NCI-H2107 (cell line): ENCODE measurements at places on chromosomes 7 and 10.

DNA sequence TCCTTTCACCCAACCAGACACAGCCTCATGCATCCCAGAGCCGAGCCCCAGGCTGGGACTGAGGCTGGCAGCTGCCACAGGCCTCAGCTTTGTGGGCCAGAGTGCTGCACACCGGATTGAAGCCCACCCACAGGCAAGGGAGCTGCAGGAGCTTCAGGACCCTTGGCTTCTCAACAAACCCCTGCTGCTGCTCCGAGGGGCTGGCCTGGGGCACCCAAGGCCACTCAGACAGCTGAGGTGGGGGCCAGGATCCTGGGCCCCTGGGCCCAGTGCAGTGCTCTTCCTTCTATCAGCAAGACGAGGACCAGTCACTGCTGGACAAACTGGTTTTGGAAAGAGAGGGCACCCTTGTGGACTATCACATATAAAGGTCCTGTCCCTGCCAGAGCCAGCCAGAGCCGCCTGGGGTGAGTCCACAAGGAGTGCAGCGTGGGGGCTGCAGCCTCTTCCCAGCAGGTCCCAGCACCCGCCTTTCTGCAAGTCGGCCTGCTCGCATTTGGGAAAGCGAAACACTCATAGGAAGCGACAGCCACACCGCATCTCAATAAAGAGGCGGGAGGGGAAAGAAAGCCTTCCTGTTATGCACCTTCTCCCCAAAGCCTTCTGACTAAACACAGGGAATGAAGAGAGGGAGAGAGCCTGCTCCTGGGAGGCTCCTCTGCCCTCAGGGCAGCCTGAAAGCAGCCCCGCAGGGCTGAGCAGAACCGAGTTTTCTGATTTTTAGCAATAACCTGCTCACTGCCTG, 9.5 kb upstream of the TCERG1L start:
- DNase-seq = no peak

DNA sequence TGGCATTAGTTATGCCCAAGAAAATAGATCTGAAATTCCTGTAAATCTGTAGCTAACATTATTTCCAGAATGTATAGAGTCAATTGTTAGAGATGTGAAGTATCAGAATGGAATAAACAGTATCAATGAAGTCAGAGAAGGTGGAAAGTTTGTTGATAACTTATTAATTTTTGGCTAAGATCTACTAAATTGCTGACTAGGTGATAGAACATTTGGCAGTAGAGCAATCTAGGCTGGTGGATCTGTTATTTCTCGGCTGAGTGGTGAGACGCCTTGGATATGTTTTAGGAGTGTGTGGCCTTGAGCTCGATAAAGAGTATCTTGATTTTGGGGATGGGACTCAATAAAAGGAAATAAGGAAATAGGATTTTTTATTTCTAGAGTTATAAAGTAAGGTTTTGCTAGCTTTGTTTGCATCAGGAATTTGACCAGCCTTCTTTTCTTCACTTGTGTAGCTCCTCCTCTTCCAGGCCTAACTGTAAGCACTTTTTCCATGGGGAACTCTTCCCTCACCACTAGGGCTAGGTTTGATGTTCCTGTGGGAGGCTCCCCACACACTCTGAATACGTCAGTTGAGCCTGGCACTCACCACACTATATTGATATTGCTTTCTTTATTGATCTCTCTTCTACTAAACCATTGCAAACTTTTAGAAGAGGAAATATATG, 86.8 kb upstream of the CSTF2T start:
- no peak for DNase-seq

DNA sequence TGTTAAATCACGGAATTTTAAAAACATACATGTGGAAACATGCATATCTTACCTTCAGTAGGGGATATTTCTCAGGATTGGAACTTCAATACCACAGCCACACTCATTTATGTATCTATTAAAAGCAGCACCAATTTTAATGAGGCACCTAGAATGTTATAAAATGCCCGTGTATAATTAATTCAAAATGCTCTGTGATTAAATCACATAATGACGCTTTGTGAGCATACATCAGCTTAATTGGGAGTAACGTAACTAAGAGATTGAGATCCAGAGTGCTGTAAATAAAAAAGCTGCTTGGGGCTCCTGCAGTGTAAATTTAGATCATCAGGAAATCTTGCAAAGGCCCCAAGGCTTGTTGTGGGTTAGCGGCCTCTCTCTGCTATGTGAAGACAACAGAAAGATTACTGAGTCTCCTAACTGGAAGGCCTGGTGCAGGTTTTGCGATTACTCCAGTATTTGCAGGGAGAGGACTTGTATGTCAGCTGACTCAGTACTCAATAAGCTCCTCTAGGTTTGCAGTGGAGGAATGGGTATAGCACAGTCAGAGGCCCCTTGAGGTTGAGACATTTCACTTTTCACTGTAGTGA, 195.5 kb upstream of the PHYHIPL start:
- DNase-seq = no peak

GRCh38 chr10:43000651-43001426, 76.0 kb upstream of the RET start:
- no peak for DNase-seq

GRCh38 chr10:49080071-49080470, 35.3 kb downstream of the VSTM4 start:
- DNase-seq = no peak

DNA sequence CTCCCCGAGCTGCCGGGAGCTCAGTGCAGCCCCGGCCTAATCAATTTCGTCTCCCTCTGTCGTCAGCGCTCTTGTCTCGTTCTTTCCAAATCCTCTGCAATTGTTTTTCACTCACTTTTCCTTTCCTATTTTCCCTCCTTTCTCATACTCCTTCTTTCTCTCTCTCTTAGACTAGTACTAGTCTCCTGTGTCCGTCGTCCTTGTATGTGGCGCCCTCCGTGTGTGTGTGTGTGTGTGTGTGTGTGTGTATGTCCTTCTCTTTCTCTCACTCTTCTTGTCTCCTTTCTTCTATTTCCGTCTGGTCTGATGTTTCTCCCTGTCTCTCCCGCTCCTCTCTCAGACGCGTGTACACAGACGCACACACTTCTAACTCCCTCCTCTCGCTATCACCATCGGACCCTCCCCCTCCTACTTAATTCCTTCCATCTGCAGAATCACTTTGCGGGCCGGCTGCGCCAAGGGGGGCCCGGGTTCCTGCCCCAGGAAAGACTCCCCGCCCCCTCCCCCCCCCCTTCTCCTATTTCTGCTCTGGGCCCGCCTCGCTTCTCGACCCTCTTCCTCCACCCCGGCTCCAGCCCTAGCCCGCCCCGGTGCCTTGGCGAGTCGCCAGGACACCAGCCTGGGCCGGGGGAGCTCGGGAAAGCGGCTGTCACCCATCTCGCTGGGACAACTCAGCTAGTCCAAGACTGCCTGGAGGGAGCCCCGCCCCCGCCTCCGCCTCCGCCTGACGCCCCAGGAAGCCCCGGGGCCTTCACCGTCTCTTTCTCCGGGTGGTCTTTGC, 743 bp upstream of the ZCCHC24 start:
- DNase-seq = no peak

DNA sequence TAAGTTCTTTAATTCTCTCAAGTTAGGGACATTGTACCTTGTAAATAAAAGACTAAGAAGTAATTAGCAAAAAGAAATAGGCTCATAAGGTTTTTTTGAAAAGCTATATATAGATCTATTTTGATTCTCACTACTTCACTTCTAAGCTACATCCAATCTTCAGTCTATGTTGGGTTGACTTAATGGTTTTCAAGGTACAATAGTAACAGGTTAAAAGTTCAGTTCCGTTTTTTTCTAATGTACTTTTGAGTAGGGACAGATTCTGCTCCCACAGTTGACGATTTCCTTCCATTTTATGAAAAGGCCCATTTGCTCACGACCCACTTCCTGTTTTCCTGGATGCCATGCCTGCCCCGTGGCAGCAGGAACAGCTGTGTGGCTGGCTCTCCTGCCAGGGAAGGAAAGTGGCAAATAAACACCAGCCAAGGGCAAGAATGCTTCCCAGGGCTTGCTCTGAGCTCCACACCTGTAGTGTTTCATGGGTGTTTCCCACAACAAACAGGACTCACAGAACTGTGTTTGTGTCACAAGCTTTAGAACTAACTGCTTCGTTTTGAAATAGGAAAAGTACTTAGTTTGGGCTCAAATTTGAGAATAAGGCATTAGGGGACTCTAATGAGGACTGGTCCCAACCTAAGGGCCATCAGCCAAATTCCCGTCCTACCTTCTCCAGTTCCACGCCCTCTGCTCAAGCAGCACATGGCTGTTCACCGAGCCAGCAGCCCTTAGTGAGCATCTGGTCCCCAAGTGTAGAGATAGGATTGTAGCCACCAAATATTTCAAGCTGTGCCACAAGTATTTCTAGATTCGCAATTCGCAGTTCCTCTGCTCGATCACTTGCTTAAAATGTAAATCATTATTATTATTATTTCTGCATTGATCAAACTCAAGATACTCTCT, 240.7 kb downstream of the COBL start:
- no peak for DNase-seq

- DNase-seq = no peak
Measured at GRCh38 chr10:59910867-59911266, 4.5 kb upstream of the CCDC6 start.

DNA sequence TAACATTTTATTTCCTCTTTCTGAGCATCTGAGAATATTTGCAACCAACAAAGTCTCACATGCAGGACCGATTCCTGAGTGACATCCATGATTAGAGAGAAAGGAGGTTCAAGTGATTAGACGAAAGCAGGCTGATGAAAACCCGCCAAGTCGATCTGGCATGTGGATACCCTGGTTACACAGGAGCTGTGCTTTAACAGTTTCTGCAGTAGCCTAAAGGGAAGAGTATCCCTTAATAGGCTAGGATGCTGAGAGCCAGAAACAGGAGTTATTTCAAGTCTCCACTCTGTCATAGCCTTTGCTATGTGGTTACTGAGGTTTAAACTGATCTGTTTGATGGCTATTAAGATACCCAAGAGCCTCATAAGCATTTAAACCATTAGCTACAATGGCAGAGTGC, 82.5 kb downstream of the PRKCQ start:
- no peak for DNase-seq
